Fibroblast of skin of right quadriceps (primary cell): ENCODE measurements at places on chromosomes 5 and 9.
A peak's percentile ranks its signal among the peaks of the same experiment; 100 is the strongest.

DNA sequence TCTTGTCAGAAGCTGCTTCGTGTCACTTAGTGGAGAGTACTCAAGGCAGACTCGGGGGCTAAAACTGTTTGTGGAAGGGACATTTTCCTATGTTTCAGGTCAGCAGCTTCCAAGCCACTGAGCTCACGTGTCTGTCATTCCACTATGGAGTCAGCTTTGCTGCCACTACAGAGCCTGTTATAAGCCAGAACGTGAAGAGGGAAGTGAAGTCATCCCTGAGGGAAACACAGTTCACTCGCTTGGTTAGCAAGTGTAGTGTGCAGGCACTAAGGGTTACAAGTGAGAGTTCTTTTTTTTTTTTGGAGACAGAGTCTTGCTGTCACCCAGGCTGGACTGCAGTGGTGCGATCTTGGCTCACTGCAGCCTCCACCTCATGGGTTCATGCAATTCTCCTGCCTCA, 24.5 kb upstream of the LTC4S start:
- DNase-seq: no peak

GRCh38 chr5:1208743-1209488, 7.5 kb downstream of the SLC6A19 start:
- DNase-seq: no peak

DNA sequence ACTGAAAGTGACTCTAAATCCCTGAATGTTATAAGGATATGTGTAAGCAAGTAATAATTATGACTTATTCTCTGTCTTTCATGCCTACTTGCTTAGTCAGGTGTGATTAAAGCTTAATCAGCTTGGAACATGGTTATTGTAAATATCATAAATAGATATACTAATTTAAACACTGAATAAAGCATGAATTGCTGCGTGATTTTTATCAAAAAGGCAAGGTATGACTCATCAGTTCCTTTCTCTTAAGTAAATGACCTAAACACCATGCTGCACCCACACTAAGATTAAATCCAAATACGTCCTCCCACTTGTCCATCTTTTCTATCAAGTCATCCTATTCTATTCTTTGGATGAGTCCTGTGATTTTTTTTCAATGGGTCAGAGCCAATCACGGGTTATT, 124.6 kb upstream of the MTAP start:
- peak; percentile 84 for DNase-seq

DNA sequence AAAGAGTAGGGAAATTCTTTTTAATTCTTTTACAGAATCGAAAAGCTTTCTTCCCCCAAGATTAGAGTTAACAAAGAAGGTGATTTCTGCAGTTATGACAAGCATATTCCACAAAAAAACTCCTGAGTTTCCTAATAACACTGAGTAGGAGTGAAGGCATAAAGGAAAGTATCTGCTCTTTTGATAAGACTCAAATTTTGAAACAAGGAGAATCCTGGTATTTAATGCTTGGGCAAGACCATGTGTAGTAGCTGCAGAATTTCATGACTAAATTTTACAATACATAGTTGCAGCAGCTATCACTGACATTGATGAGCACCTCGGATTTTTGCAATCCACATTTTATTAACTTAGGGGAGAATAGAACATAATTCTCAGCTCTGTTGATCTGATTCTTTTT, 92.6 kb downstream of the MARCHF3 start:
- no peak for DNase-seq

- DNase-seq: no peak
Measured at GRCh38 chr9:123772374-123772773, 157.6 kb downstream of the DENND1A start.

DNA sequence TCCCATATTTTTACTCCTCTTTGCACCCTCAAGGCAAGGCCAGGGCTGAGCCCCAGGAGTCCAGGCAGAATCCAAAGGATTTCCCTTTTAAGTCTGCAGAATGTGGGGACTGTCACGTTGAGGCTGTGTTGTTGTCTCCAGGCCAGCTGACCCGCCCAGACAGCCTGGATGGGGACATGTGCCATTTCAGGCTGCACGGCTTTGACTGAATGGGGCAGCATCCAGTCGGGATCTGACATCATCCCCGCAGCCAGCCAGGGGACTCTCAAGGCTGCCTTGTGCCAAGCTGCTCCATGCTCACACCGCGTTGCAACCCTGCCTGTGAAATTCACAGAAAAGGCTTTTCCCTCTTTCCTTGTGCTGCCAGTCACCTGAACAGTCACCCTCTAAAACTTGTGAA, 2.2 kb upstream of the ZNF366 start:
- DNase-seq: no peak
